NCI-H446 (cell line): ENCODE measurements at places on chromosomes 1 and 21.

GRCh38 chr1:184051138-184051484 lies 419 bp upstream of the TSEN15 start:
- no peak for DNase-seq

GRCh38 chr1:201230676-201231075 lies 40.1 kb downstream of the IGFN1 start:
- no peak for DNase-seq

- DNase-seq: no peak
Measured at GRCh38 chr1:58983633-58984245, 199.9 kb upstream of the JUN start.

DNA sequence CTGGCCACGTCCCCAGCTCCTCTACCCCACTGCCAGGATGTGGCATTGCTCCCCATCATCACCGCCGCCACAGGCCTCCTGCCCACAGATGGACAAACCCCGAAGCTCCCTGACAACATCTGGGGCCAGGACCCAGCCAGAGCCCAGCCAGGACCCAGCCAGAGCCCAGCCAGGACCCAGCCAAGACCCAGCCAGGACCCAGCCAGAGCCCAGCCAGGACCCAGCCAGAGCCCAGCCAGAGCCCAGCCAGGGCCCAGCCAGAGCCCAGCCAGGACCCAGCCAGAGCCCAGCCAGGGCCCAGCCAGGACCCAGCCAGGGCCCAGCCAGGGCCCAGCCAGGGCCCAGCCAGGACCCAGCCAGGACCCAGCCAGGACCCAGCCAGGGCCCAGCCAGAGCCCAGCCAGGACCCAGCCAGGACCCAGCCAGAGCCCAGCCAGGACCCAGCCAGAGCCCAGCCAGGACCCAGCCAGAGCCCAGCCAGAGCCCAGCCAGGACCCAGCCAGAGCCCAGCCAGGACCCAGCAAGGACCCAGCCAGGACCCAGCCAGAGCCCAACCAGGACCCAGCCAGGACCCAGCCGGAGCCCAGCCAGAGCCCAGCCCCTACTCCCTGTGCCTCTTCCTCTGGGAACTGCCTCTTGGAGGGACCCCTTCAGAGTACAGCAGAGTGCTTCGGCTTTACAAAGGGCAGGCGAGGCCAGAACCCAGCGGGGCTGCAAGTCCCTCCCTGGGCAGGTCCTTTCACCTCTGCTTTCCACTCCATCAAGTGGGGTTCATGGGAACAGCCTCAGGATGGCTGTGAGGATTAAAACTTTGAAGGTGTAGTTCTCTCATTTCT lies 43.7 kb downstream of the DISP3 start:
- DNase-seq: no peak

GRCh38 chr1:98421085-98421435 lies 240.5 kb upstream of the SNX7 start:
- no peak for DNase-seq
